ENCODE measurements at places on chromosomes 3 and 15. TPM values are rescaled to one million over a fixed set of nuclear protein-coding genes. Genes with fewer than 3 reads are reported as not detected.

Gene CCNDBP1
- polyA plus RNA-seq, result 66.7 TPM

Gene GOLGA8H
- polyA plus RNA-seq, result 0.07 TPM

Gene CACNA2D3
- polyA plus RNA-seq, result 0.83 TPM

Gene CCR8
- polyA plus RNA-seq, result not detected

Gene VPS18
- polyA plus RNA-seq, result 7.2 TPM

Gene NDN
- 16.2 TPM for polyA plus RNA-seq

Gene CDCP1
- polyA plus RNA-seq, result 0.15 TPM

Gene SIDT1
- polyA plus RNA-seq, result 13.4 TPM

Gene ITIH4
- 54.2 TPM for polyA plus RNA-seq

Gene TRIM71
- polyA plus RNA-seq, result not detected

Gene CSK
- 187 TPM for polyA plus RNA-seq

Gene CIDEC
- not detected for polyA plus RNA-seq

Gene ROPN1
- polyA plus RNA-seq, result not detected

DNA sequence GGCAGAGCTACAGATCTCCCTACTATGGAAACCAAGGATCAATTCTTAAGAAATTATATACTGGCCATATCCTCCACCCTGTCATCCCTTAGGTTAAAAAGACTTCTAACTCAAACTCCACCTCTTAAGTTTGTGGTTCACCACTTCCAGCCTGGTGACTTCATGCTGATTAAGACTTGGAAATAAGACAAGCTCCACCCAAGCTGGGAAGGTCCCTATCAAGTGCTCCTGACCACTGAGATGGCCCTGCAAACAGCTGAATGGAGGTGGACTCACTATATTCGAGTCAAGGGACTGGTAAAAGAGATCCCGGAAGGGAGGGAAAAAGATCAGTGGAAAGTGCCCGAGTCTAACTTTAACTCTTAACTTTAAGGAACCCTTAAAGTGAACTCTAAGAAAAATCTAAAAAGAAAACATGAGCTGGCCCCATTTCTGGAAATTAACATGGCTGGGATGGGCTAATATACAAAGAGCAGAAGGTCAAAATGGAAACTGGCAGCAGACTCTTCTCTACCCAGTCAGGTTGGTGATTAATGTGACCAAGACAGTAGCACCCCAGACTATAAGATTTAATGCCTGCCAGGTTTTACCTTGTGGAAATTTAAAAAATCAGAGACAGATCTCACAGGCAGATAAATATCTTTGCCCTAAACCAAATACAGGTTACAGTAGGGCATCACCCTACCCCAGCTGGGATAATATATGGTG lies 43.9 kb downstream of the PPCDC start:
- no peaks in the 10 kb centered on the region for H3K27me3 ChIP-seq
- H3K4me3 ChIP-seq, result no peak overlapping the region
- no peaks in the 10 kb centered on the region for H3K36me3 ChIP-seq
- H3K27ac ChIP-seq, result no peak overlapping the region

GRCh38 chr3:62873761-62874710 lies 1.2 kb downstream of the CADPS start:
- H3K27ac ChIP-seq, result no peak overlapping the region
- peak overlapping the region; percentile 26 for H3K4me3 ChIP-seq
- H3K36me3 ChIP-seq, result no peaks in the 10 kb centered on the region
- H3K27me3 ChIP-seq, result peaks cover 3% of the 10 kb centered on the region
- DNase-seq, result peak; percentile 67
- H3K4me1 ChIP-seq, result peaks cover 8% of the 10 kb centered on the region

DNA sequence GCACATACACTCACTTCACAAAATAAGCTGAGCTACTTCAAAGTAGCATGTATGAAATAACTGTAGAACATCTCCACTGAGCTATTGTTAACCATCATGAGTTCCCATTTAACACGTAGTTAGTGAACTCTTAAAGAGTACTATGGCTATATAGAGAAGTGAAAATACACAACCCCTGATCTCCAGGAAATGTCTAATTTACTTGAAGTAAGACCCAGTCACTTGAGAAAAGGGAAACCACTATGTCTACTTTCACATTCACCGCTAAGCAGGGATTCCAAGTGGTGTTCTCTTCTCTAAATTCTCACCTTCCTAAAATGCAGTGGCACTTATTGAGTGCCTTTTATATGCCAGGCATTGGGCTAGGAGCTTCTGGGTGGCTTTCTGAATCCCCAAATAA lies 35.0 kb upstream of the COLQ start:
- no peaks in the 10 kb centered on the region for H3K27me3 ChIP-seq
- DNase-seq, result no peak
- peaks cover 19% of the 10 kb centered on the region for H3K4me1 ChIP-seq

- no peaks in the 10 kb centered on the region for H3K27me3 ChIP-seq
- H3K36me3 ChIP-seq, result no peaks in the 10 kb centered on the region
- no peaks in the 10 kb centered on the region for H3K4me1 ChIP-seq
- DNase-seq, result no peak
Measured at GRCh38 chr3:115695090-115695489, 71.8 kb downstream of the GAP43 start.

DNA sequence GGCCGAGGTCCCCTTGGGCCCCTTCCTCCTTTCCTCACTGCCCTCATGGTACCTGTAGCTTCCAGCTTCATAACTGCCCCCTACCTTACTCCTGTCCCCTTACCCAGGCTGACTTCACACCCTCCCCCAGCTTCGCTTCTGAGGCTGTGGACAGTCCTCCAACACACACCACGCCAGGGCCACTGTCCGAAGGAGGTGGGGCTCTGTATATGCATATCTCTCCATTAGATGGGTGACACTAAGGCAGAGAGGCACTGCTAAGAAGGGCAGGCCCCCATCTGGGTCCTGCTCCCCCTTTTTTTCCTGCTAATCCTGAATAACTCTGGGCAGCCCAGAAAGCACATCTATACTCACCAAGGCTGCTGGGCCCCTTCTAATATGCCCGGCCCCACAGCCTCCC lies 1.0 kb upstream of the COL7A1 start:
- H3K27ac ChIP-seq, result no peak overlapping the region
- H3K36me3 ChIP-seq, result peaks cover 42% of the 10 kb centered on the region
- peaks cover 50% of the 10 kb centered on the region for H3K27me3 ChIP-seq
- no peak for DNase-seq
- H3K4me1 ChIP-seq, result peaks cover 42% of the 10 kb centered on the region

- H3K27ac ChIP-seq, result peak overlapping the region; percentile 28
Measured at GRCh38 chr3:10437272-10437994, 68.0 kb downstream of the ATP2B2 start.

DNA sequence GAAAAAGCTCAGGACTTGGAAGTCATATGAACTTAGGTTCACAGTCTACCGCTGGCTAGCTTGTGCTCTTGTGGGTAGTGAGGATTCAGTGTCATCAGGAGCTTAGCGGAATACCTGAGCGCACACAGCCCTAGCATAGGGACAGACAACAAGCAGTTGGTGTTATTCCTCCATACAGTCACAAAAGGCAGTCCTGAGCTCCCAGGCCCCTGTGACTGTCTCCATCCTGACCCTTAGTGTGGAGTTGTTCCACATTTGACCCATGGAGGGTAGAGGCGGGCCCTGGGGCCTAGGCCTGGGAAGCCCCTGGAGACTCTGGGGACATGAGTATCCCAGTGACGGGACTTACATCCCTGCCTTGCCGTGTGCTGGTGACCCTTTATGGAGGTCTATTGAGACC lies 131.5 kb upstream of the PLXNA1 start:
- H3K27ac ChIP-seq, result no peak overlapping the region
- no peaks in the 10 kb centered on the region for H3K27me3 ChIP-seq
- peaks cover 6% of the 10 kb centered on the region for H3K36me3 ChIP-seq
- H3K4me3 ChIP-seq, result no peak overlapping the region
- peaks cover 4% of the 10 kb centered on the region for H3K4me1 ChIP-seq
- no peak for DNase-seq

GRCh38 chr15:49093252-49094105 lies 47.2 kb upstream of the SECISBP2L start:
- H3K4me3 ChIP-seq, result no peak overlapping the region
- no peaks in the 10 kb centered on the region for H3K4me1 ChIP-seq
- no peak for DNase-seq
- no peaks in the 10 kb centered on the region for H3K36me3 ChIP-seq
- no peaks in the 10 kb centered on the region for H3K27me3 ChIP-seq

DNA sequence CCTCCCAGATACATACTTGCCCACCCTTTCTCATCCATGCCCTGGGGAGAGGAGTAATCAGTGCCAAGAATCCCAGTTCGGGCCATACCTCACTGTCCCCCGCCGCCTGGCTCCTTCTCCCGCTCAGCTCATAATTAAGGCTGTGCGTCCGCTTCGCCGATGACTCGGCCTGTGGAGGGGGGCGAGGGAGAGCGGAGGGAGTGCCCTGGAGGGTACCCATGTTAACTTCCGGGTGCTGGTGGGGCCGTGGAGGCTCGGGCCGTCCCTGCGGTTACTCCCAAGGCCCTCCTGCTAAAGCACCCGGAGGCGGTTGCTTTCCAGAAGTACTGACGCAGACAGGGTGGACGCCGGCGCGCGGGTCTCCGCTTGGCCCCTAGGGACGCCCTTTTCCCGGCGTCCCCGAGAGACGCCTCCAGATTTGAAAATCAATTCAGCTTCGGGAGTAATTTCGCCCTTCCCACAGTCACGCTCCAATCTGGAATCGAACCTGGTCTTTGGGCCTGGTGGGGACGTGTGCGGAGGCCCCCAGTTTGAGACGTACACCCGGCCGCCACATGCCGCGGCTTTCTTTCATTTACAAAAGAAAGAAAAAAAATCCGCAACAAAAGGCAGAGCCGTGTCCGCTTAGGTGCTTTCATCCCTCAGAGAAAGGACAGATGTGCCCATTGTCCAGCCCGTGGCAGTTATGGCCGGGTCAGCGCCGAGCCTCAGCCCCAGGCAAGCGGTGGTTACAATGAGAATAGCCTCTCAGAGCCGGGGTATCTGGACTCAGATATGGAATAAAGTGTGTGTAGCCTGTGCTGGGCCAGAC lies 1.0 kb upstream of the ONECUT1 start:
- peaks cover 99% of the 10 kb centered on the region for H3K27me3 ChIP-seq
- peaks cover 37% of the 10 kb centered on the region for H3K4me1 ChIP-seq
- no peak overlapping the region for H3K27ac ChIP-seq
- H3K4me3 ChIP-seq, result peak overlapping the region; percentile 37
- DNase-seq, result peak; percentile 71

DNA sequence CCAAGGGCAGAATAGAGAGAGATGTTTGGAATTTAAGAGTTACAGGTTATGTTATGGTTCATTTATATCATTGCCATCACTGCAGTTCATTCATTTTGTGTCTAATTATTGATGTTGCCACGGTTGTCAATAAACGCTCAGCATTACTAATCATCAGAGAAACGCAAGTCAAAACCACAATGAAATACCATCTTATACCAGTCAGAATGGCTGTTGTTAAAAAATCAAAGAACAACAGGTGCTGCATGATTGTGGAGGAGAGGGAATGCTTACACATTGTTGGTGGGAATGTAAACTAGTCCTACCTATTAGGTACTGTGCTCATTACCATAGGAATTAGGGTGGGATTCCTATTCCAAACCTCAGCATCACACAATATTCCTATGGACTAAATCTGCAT lies 350.5 kb downstream of the TIGIT start:
- no peaks in the 10 kb centered on the region for H3K4me1 ChIP-seq
- DNase-seq, result no peak
- H3K36me3 ChIP-seq, result no peaks in the 10 kb centered on the region
- H3K27me3 ChIP-seq, result no peaks in the 10 kb centered on the region
- H3K4me3 ChIP-seq, result no peak overlapping the region
- no peak overlapping the region for H3K27ac ChIP-seq

DNA sequence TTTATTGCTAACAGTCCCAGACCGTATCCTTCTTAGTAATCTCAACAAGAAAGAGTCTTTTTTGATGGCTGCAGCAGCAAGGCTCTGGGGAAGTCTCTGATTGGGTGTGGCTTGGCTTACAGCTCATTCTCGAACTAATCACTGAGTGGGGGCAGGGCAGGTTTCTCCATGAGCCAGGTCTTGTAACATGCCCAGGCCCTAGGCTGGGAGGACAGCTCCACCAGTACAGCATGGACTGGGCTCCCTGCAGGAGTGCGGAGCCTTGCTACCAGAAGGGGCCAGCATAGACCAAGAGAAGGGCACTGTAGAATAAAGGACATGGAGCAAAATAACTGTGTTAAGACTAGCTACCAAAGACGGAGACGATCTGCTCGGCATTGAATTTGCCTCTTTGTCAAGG lies 7.2 kb downstream of the CD276 start:
- peaks cover 60% of the 10 kb centered on the region for H3K4me1 ChIP-seq
- H3K27me3 ChIP-seq, result peaks cover 16% of the 10 kb centered on the region
- DNase-seq, result peak; percentile 42

DNA sequence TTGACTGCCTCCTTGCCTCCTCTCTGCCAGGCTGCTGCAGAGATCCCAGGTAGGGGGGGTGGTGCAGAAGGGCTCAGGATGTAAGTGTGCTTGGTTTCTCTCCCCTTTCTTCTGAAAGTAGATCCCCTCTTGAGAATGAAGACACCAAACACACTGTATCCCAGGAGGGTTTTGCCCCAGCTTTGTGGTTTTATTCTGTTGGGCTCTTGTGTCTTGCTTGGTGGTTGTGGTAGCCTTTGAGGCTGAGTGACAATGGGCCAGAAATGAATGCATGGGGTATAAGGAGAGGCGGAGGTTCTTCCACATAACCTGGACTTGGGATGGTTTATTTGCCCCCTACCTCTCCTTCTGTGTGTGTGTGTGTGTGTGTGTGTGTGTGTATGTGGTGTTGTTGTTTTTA lies 5.7 kb downstream of the PDIA5 start:
- H3K27ac ChIP-seq, result no peak overlapping the region
- no peak overlapping the region for H3K4me3 ChIP-seq
- H3K36me3 ChIP-seq, result no peaks in the 10 kb centered on the region
- H3K4me1 ChIP-seq, result peaks cover 21% of the 10 kb centered on the region
- no peaks in the 10 kb centered on the region for H3K27me3 ChIP-seq
- no peak for DNase-seq

- no peaks in the 10 kb centered on the region for H3K27me3 ChIP-seq
- H3K36me3 ChIP-seq, result no peaks in the 10 kb centered on the region
- no peak overlapping the region for H3K27ac ChIP-seq
- no peak for DNase-seq
Measured at GRCh38 chr3:131907796-131908195, 127.0 kb downstream of the CPNE4 start.

- H3K36me3 ChIP-seq, result peaks cover 94% of the 10 kb centered on the region
- peak overlapping the region; percentile 46 for H3K27ac ChIP-seq
- DNase-seq, result no peak
- no peaks in the 10 kb centered on the region for H3K4me1 ChIP-seq
Measured at GRCh38 chr3:123152687-123153086, 49.1 kb upstream of the SEC22A start.

GRCh38 chr3:37210230-37210629 lies 35.8 kb upstream of the LRRFIP2 start:
- no peak overlapping the region for H3K4me3 ChIP-seq
- H3K36me3 ChIP-seq, result no peaks in the 10 kb centered on the region

DNA sequence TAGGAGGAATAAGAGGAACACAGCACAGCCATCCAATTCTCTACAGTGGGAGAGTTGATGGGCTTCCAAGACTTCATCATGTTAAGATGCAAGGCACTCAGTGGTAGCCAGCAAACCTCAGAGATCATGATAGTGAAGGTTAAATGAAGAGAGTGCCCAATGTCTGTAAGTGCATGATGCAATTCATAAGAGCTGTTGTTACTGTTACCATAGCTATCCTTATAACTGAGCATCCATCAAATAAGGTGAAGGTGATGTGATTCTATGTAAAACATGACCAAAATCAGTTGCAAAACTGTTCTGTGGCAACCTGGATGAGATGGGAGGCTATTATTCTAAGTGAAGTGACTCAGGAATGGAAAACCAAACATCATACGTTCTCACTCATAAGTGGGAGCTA lies 289.7 kb downstream of the MAGI1 start:
- H3K36me3 ChIP-seq, result no peaks in the 10 kb centered on the region
- H3K27me3 ChIP-seq, result no peaks in the 10 kb centered on the region
- H3K4me1 ChIP-seq, result no peaks in the 10 kb centered on the region
- no peak overlapping the region for H3K27ac ChIP-seq
- no peak overlapping the region for H3K4me3 ChIP-seq

GRCh38 chr3:5194801-5195509 lies 7.4 kb downstream of the EDEM1 start:
- peak overlapping the region; percentile 83 for H3K27ac ChIP-seq
- H3K4me3 ChIP-seq, result no peak overlapping the region
- H3K27me3 ChIP-seq, result no peaks in the 10 kb centered on the region
- H3K4me1 ChIP-seq, result peaks cover 98% of the 10 kb centered on the region
- DNase-seq, result no peak
- H3K36me3 ChIP-seq, result peaks cover 48% of the 10 kb centered on the region

Measured in spleen (tissue), 13 donors.